ENCODE measurements at places on chromosomes 5 and 9.

- DNase-seq = no peak
These were observed 82.5 kb downstream of the PSD2 start for GRCh38 chr5:139878093-139878492.

DNA sequence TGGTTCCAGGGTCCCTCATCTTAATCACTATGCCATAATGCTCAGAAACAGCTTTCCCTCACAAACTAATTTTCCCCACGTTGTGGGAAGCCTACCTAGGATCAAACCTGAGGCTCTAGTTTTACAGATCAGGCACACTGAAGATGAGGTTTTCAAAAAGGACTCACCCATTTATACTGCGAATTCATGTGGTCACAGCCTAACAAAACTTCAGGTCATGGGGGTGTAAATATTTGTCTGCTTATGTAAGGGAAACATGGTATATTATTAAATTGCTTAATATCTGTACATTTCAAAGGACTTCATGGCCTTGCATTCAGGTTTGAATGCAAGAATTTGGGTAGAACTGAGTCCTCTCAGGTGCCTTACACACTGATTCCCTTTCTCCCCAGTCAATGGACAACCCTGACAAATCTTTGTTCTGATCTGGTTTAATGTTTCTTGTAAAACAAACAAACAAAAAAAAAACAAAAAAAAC is 12.1 kb downstream of the ZFAND5 start:
- peak; percentile 63 for DNase-seq

DNA sequence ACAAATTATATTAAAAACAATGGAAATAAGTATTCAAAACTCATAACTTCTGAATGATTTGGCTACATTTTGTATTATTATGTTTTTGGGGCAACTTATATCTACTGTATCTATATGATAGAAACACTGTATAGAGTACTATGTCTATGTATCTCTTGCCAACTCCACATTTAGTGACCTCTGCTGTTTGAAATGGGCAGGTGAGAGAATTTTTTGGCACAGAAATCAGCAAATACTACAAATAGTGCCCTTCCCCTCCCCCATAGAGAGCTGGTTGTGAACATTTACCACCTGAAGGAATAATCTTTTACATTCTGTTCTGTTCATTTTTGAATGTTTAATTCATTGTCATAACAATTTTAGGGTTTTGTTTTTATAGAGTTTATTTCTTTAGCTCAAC is 545.3 kb downstream of the PDE4D start:
- DNase-seq = no peak

- DNase-seq = no peak
These were observed 138.1 kb downstream of the BAAT start for GRCh38 chr9:101246691-101247090.

- DNase-seq = no peak
These were observed 50.3 kb upstream of the TGFBR1 start for GRCh38 chr9:99054581-99054980.

DNA sequence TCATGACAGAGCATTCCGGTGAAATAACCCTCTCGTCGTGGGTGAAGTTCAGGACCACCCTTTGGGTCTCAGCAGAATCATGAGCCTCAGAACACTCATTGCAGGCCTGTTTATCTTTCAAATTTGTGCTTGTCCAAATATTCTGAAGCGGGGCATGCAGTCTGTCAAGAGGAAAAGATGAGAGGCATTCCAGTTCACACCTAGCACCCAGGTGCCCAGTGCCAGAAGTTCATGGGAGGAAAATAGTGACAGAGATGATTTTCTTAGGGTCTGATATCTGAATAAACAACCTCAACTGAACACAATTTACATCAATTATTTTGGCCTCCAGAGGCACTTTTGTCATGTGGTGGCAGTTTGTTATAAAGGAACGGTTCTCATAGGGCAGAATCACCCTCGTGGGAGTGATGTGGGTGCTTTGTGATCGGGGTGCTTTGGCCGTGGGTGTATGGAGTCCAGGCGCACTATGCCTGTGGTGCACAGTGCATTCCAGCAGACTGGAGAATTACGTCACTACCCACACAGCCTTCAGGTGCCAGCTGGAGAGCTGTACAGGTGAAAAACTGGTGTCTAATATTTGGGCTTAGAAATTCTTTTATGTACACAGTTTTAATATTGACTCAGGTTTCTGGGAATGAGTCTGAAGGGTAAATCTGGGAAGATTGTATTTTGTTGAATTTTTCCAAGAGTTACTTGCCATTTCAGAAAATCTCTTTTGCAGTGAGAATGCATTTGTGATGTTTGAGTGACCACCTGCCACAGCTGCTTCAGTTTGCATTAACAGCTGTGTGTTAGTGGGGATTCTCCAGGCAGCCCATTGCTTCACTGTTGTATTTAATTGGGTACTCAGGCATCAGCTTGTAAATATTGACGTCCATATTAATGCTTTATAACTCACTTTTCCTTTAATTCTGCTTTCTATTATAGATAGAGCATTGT is 289.3 kb downstream of the FANCC start:
- DNase-seq = no peak

GRCh38 chr5:95274011-95274410 is 10.9 kb downstream of the MCTP1 start:
- no peak for DNase-seq

DNA sequence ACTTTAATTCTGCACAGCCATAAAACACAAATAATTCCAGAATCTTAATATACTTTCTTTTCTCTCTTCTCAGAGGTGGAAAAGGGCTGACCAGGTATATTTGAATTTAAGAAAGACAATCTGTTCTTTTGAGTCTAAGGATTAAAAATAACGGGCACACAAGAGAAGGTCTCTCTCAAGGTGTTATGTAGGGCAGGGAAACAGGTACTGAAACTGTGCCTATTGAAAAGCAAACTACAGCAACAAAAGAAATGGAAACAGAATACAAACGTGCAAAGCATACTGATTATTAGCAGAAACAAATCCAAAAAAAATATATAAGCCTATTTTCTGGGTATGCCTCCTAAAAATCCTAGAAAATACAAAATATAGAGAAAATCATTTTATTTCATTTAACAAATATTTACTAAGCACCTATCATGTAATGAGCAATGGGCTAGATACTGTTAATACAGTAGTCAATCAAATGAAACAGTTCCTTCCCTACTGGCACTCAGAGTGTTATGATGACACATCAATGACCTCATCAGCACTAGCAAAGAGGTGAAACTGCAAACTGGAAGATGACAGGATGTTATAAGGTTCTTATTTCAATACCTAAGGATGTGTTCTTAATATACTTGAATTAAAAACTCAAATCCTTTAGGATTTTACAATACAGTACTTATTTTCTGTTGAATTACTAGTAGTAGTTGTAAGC is 87.7 kb downstream of the AUH start:
- peak; percentile 57 for DNase-seq

GRCh38 chr5:164555809-164556208 is 1050.4 kb downstream of the MAT2B start:
- peak; percentile 10 for DNase-seq

- no peak for DNase-seq
These were observed 24.5 kb downstream of the LECT2 start for GRCh38 chr5:135930029-135930948.

DNA sequence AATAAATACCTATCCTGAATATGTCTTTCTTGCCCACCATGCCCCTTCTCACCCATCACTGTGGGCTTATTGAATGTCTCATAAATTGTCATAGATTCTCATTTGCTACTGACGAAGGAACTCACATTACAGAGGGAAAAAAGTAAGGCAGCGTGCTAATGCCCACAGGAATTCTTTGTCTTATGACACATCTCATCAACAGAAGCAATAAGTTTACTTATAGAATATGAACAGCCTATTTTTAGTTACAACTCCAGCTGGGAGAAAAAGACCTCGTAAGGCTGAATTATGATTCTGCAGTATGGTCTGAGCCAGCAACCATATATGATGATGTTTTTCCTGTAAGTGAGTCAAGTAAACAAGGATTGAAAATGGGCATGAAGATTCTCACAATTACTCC is 22.4 kb upstream of the ATG10 start:
- peak; percentile 36 for DNase-seq

GRCh38 chr5:140637371-140638100 is 1.7 kb upstream of the TMCO6 start:
- DNase-seq = no peak

DNA sequence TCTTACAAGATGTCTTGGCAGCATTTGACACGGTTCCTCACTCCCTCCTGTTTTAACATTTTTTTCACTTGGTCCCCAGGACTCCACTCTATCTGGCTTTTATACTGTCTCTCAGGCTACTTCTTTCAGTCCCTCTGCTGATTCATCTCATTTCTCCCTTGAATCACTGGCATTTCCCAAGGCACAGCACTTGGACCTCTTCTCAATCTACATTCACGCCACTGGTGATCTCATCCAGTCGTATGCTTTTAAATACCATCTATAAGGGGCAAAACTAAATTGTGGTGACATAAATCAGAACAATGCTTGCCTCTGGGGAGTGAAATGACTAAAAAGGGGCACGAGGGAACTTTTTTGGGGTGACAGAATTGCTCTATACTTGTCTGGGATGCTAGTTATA is 47.1 kb downstream of the MAPKAP1 start:
- DNase-seq = peak; percentile 70

- DNase-seq = no peak
These were observed 30.5 kb downstream of the ZNF366 start for GRCh38 chr5:72476721-72477120.

- DNase-seq = peak; percentile 60
These were observed 1.0 kb downstream of the IL7R start for GRCh38 chr5:35857606-35858205.

GRCh38 chr5:76755779-76756637 is 40.1 kb downstream of the F2R start:
- DNase-seq = no peak

- no peak for DNase-seq
These were observed 44.0 kb downstream of the FANCC start for GRCh38 chr9:95273369-95274022.

DNA sequence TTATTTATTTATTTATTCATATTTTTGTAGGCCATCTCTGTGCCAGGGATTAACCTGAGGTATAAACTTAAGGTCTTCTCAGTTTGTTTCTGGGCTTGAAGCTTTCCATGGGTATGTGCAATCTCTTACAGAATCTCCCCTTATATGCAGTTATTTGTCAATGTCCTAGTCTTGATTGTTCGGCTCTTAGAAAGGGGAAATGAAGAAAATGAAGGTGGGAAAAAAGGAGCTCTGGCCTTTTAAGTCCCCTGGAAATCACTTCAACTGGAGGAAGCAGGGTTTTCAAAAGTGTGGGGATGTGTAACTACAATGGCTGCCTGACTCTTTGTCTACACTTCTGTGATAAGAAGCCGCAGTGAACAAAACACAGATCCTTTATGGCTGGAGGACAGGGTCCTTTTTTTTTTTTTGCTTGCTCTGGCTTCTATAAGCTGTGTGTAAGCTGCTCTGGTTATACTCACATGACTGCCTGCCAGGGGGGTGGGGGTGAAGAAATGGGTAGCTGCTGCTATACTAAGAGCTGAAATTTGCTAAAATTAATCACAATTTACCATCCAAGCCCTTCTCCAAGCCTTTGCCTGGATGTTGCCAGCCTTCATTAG is 33.7 kb downstream of the CENPP start:
- DNase-seq = no peak

DNA sequence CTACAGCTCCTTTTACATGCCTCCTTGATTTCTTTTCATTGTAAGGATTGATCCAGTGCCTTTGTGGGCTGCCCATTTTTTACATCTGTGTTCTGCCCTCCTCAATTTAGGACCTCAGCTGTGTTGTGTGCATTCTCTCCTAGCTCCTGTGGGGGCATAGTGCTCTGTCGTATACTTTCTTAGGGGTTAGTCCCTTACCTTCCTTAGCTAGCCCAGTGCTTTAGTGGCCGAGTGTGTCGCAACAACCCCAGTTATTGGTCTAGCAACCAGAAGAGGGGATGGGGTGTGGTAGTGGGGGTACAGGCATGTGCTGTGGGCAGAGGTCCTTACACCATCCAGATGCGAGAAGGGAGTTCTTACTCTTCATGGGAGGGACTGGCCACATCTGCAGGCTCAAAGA is 12.1 kb downstream of the MTRR start:
- no peak for DNase-seq

DNA sequence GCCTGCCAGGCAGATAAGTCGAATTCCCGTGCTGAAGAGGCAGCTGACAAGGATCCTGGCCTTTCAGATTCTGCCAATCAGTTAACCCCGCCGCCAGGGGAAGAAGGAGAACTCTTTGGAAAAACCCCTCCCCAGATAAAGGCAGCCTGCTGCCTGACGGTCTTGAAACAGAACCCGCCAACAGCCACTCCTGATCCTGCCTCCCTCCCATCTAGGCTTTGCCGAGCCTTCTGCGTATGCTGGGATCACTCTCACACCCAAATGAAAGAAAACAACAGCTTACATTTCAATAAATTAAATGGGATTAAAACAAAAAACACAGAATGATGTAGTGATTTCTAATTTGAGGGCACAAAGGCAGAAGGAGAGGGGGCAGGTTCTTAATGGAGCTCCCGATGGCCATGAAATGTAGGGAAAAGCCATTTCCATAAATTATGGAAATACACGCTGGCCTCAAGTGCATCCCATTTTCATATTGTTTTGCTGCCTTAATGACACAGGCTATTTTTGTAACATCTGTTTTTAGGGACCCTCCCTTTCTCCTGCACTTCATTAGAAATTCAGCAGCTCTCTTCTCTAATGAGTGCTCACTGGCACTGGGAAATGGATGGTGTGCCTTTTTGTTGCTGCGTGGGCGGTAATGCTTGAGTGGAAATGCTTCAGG is 319.1 kb downstream of the MED10 start:
- DNase-seq = no peak

Data from choroid plexus epithelial cell (primary cell).